Left renal cortex interstitium (tissue), 4 donors: ENCODE measurements at places on chromosomes 16 and 17.

GRCh38 chr17:47106130-47106529 is 83.0 kb downstream of the CDC27 start:
- no peak for DNase-seq

DNA sequence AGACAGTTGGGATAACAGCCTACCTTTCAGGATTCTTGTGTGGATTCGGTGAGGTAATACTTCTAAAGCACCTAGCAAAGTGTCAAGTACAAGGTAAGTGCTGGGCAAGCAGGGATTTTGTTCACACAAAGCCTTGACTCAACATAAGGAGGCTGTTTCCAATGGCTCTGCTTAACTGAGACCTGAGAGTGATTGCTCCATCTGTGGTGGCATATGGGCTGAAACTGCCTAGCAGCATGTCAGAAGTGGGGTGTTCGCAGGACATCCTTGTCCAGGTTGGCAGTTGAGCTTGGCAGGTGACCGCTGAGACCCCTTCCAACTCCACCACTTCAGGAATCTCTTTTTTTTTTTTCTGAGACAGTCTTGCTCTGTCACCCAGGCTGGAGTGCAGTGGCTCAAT is 19.8 kb downstream of the IL4R start:
- no peak for DNase-seq

GRCh38 chr17:1244606-1245012 is 25.6 kb upstream of the BHLHA9 start:
- DNase-seq: no peak

DNA sequence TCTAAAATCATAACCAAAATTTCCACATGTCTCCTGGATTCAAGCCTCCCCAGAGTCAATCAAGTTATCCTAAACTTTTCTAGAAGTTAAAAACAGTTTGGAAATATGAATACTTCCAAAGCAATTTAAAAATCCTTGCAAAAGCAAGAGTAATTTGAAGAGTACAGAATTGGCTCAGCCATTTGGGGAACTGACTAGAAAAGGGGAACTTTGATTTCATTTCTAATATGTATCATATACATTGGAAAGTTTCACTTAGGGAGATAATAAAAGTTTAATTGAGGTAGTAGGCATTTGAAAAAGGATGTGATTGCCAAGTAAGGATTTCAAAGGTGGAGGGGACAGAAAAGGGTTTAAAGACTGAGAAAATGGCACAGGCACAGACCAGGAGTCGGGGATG is 9.0 kb upstream of the SLFN12L start:
- DNase-seq: no peak

GRCh38 chr16:14050291-14051027 is 20.7 kb upstream of the MRTFB start:
- DNase-seq: no peak

DNA sequence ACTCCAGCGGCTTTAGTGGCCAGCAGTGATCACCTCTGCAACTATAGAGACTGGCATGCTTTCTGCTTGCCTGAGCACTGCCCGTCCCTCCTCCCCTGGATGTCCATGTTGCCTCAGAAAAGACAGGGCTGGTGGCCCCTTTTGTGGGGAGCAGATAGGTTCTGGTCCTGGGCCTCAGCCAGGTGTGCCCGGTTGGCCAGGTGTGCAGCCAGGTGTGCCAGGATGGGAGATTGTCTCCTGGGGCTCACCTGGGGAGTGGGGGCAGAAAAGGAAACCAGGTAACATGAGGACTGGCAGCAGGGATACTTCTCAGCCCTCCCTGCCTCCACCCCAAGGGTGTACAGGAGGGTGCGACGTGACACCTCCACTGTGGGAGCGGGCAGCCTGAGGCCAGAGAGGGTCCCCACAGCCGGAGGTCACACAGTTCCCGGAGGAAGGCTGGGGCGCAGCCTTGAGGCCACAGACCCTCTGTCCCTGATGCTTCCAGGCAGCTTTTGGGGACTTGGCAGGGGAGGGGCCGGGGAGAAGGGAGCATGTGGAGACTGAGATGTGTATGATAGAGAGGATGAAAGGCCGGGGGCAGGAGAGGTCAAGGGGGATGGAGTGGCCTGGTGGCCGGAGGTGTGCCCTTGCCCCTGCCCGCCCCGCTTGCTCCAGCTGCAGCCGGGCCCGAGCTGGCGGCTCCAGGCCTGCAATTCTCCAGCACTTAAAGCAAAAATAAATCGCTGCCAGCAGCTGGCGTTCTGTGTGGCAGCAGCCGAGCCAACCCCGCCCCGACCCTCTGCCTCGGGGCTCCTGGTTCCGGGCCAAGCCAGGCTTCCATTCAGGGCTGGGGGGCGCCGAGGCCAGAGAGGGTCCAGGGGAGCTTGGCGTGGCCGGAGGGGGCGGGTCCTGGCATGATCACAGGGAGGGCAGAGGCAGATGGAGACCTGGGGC is 6.7 kb downstream of the KCNJ12 start:
- DNase-seq: no peak
